ENCODE measurements at places on chromosomes 3 and 15.

DNA sequence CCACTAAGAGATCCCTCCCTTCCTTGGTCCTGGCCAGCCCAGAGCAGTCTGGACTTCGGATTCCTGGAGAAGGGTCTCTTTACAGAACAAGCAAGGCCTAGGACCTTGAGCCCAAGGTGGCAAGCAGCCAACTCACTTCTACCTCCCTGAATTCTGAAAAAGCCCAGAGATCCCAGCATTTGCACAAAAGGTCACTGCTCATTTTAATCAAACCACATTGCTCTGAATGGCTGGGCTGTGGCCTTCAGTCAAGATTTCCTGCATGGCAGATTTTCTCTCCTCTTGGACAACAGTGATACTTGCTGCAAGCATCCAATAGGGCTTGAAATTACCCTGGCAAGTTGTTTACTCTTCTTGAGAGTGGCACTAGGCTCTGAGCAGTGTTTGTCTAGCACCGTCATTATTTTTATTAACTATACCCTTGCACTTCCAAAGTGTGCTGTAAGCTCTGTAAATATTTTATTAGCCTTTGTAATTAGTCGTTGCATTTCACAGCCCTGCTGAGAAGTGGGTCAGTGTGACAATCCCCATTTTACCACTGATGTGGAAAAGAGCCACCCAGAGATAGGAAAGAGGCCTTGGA is 274.7 kb upstream of the CTNNB1 start:
- peak; percentile 62 for DNase-seq

DNA sequence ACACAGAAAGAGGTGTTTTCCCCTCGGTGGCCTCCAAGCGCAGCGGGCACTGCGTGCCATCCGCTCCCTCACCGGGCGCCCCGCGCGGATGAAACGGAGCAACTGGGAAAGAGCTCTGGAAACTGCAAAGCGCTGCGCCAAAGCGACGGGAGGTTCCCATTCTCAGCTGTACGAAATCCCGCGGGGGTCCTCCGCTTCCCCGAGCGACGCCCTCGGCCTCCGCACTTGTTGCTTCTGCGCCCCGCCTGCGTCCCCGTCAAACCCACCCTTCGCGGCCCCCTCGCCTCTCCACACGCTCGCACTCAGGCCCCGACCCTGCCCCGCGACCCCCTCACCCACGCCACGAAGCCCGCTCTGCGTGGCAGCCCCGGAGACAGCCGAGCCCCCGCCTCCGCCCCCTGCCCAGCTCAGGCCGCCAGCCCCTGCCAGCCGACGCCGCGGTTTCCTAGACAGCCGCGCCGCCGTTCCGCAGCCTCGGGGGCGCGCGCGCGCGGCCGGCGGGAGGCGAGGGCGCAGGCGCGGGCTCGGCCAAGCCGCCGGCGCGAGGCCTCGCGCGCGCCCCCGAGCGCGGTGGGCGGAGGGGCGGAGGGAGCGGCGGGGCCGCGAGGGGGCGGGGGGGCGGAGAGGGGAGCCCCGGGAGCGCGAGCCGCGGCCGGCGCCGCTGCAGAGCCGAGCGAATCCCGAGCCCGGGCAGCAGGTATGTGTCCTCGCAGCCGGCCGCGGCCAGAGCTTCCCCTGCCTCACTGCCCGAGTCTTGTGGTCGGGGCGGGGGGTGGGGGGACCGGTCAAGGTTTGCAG is at the start of gene TMEM266:
Gene TMEM266 (plus strand): TSS at position 666 of the 798 bp plus-strand sequence. CDS start 74,279 bp downstream, outside the sequence.
- DNase-seq, result no peak

DNA sequence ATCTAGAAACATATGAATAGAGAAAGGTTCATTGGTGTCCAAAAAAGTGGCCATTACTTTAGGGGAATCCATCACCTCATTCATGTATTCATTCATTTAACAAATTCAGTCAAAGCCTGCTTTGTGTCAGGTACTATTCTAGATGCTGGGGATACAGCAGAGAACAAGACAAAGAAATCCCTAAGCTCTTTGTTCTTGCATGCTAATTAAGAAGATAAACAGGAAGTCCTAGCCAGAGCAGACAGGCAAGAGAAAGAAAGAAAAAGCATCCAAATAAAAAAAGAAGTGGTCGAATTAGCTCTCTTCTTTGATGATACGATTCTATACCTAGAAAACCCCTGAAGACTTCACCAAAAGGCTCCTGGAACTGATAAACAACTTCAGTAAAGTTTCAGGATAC is 12.4 kb upstream of the ZMAT3 start:
- no peak for DNase-seq

GRCh38 chr3:9178697-9179096 is 70.7 kb downstream of the SRGAP3 start:
- no peak for DNase-seq

- no peak for DNase-seq
Measured at GRCh38 chr3:152348436-152349177, 79.9 kb downstream of the MBNL1 start.

DNA sequence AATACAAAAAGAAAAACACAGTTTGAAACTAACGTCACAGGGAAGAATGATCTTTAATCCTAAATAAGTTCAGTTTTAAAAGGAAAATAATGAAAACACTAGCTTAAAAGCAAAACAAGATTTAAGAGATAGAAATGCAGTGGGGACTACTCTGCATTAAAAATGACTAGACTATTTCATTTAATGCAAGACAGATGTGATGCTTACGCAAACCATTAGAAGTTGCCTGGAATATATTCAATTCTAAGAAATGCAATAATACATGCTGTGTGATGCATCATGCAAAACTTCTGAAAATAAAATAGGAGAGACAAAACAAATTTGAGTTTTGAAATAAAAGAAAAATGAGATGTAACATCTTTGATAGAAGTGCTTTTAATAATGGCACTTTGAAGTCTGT is 97.6 kb upstream of the STRIT1 start:
- no peak for DNase-seq

DNA sequence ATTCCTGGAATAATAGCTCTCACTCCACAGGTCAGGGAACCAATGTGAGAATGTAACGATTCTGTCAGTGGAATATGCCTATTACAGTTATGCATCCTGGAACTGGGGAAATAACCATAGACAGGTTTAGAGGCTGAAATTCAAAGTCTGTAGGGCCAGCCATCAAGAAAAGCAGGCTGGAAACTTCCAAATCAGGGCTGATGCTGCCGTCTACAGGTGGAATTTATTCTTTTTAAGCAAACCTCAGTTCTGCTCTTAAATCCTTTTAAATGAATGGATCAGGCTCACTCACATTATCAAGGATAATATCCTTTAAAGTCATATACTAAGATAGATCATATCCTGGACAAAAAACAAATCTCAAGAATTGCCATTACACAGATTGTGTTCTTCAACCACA is 699.8 kb downstream of the NR2F2 start:
- DNase-seq, result no peak

- no peak for DNase-seq
Measured at GRCh38 chr3:148535001-148535400, 162.7 kb upstream of the AGTR1 start.

GRCh38 chr15:70226337-70226980 is 128.7 kb upstream of the TLE3 start:
- DNase-seq, result no peak

DNA sequence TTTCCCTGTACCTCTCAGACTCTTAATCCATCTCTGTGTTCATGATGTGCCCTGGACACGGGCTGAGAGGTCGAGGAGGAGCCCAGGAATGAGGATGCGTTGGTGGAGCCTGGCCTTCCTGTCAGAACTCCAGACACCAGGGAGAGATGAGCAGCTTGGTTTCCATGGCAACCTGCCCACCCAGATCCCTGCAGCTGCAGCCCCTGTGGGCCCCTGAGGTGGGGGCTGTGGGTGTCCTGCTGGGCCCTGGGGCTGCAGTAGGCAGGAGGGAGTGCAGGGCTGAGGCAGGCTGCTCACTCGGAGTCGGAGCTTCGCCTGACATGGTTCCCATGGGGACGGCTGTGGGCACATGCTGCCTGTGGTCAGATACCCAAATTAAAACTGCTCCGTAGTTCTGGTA is 7.7 kb upstream of the SCN10A start:
- DNase-seq, result no peak

- DNase-seq, result no peak
Measured at GRCh38 chr3:30643763-30644462, 37.5 kb downstream of the TGFBR2 start.

- DNase-seq, result no peak
Measured at GRCh38 chr3:16103472-16103871, 71.0 kb upstream of the GALNT15 start.

- no peak for DNase-seq
Measured at GRCh38 chr3:65352951-65353350, 665.2 kb upstream of the ADAMTS9 start.

DNA sequence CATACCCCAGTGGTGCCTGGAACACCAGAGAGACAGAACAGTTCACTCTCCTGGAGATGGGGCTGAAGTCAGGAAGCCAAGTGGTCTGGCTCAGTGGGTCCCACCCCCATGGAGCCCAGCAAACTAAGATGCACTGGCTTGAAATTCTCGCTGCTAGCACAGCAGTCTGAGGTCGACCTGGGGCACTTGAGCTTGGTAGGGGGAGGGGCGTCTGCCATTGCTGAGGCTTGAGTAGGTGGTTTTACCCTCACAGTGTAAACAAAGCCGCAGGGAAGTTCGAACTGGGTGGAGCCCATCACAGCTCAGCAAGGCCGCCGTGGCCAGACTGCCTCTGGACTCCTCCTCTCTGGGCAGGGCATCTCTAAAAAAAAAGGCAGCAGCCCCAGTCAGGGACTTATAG is 272.0 kb downstream of the KLF13 start:
- peak; percentile 18 for DNase-seq

- no peak for DNase-seq
Measured at GRCh38 chr15:90501898-90502297, 27.8 kb upstream of the CRTC3 start.

- DNase-seq, result no peak
Measured at GRCh38 chr3:41638381-41638780, 323.5 kb downstream of the ULK4 start.

DNA sequence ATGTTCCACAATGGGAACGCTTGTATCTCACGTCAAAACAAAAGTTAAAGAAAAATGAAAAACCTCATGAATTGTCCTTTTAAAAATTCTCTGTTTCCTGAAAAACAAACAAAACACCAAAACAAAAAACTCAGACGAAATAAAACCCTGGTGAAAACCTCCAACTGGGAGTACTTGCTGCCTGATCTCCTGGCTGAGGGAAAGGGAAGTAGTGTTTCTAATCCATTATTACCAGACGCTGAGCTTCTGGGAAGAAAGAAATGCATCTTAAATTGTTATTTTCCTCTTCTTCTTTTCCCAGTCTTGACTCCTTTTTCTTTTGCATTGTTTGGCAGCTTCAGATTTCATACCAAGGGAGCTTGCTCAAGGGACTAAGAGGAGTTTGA is 243.2 kb upstream of the RGMA start:
- DNase-seq, result no peak

GRCh38 chr3:20760981-20761380 is 575.0 kb upstream of the SGO1 start:
- no peak for DNase-seq

- no peak for DNase-seq
Measured at GRCh38 chr3:184145111-184145524, 10.0 kb downstream of the EIF2B5 start.

DNA sequence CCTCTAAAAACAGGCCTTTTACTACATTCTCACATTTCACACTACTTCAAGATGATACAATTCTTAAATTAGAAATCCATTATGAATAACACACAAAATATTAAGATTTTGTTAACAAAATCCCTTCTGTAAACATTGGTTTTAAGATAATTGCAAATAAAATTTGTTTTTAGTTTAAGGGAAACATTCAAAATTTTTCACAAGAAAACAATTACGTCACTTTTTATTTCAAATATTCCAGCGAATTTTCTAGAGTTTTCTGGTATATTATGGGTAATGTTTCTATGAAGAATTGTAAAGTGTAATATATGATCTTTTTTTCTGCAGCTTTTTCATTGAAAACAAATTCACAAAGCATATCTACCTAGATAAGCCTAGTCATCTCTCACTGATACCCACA is 5.9 kb downstream of the ARPP21 start:
- DNase-seq, result no peak

GRCh38 chr3:136042608-136043221 is 77.2 kb downstream of the PPP2R3A start:
- peak; percentile 17 for DNase-seq

Data from DMS79 (cell line).